Foreskin keratinocyte (primary cell): ENCODE measurements at places on chromosomes 4 and X. TPM values are rescaled to one million over a fixed set of nuclear protein-coding genes. Genes with fewer than 3 reads are reported as not detected.

DNA sequence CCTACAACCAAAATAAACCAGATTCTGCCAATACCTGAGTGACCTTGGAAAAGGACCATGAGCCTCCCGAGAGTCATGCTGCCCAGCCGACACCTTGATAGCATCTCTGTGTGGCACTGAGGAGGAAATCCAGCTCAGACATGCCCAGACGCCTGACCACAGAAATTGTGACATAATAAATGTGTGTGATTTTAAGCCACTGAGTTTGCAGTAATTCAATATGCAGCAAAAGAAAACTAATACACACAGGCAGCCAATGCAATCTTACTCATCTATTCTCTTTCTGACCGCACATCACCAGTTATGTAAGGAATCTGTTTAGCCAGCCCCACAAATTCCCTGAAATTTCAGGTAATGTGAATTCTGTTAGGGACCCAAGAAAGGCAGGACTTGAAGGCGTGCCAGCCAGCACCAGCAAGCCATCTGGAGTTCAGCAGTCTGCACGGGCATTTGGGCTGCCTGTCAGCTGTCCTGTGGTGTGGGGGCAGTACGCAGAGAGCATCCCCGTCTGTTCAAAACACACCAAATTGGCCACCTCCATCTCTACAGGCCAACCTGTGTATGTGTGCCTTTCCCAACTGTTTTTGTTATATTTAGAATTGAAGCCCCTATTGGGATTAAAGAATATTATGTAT is 176.4 kb downstream of the NLGN4X start:
- peak; percentile 48 for DNase-seq

The SULT1B1 gene
- total RNA-seq, result 0.07 and 2.5 TPM in 2 replicates

DNA sequence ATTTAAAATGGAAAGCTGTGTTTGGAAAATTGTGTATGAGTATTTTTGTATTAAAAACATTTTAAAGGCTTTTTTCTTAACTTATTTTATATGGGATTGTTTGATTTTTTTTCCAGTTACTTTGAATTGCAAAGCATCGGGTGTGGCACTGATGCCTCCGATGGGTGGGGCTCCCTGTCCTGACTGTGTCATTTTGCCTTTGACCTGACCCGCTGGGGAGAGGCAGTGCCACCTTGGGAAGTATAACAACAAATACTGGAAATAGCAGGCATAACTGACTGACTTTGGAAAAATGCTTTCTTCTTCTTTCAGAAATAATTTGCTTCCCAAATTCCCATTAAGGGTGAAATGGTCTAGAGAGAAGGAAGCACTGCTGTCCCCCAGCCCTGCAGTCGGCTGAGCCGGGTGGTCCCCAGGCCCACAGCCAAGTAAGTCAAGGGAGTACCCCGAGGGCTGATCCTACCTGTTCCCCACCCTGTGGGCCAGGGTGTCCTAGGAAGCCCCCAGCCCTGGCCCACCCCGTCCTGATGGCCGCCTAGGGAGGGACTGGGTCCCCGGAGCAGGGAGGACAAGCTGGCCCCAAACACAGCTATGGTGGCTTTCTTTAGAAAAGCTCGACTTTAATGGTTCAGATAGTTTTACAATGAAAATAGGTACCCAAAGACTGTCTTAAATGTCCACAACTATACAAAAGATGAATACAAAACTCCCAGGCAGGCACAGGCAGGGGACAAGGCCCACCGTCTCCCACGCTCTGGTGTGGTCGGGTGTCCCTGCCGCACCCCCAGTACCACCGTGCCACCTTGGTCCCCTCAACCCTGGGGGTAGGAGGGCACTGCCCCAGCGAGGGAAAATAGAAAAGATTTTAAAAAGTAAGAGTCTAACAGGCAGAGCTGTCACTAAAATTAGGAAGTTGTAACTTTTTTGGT is 26.4 kb downstream of the NELFA start:
- no peak for DNase-seq

The XPNPEP2 gene
- total RNA-seq, result not detected in 2 replicates

GRCh38 chr4:94508296-94508695 is 56.6 kb downstream of the PDLIM5 start:
- DNase-seq, result no peak

GRCh38 chrX:106931831-106932491 is 11.8 kb downstream of the CLDN2 start:
- no peak for DNase-seq

The BMP3 gene
- not detected in 2 replicates for total RNA-seq

The FAM241A gene
- total RNA-seq, result 2.8 TPM in 2 replicates

The FRMD7 gene
- total RNA-seq, result not detected in 2 replicates

The LRP2BP gene
- total RNA-seq, result 0.14 and 0.24 TPM in 2 replicates

The PNMA6F gene
- not detected in 2 replicates for total RNA-seq

GRCh38 chr4:90603540-90603939 is 476.3 kb downstream of the CCSER1 start:
- DNase-seq, result no peak

GRCh38 chr4:125062115-125063050 is 252.4 kb upstream of the FAT4 start:
- DNase-seq, result no peak

DNA sequence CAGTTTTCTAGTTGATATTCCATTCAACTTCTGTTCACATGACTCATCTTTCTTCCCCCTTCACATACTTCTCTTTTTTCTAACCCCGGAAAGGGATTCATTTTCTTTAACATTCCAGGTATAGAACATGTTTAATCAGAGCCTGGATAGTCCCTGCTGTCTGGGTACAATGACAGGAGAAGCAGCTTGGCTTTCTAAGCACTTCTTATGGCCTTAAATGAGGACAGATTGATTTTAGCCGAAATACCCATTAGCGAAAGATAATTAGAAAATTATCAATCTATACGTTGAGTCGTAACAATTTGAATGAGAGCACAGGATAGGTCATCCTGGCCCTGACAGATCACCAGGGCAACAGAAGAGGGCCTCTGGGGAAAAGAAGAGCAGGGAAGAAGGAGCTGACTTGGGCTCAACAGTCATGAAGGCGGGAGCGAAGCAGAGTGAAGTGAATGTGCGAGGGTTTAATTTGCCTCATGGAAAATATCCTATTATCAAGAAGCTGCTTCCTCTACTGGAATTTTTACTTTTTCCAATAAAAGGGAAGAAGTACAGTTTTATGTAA is 62.2 kb downstream of the PPP1R2C start:
- no peak for DNase-seq

GRCh38 chr4:38563707-38564495 is 100.1 kb upstream of the KLF3 start:
- no peak for DNase-seq

The WFS1 gene
- 9.8 and 11.0 TPM in 2 replicates for total RNA-seq

DNA sequence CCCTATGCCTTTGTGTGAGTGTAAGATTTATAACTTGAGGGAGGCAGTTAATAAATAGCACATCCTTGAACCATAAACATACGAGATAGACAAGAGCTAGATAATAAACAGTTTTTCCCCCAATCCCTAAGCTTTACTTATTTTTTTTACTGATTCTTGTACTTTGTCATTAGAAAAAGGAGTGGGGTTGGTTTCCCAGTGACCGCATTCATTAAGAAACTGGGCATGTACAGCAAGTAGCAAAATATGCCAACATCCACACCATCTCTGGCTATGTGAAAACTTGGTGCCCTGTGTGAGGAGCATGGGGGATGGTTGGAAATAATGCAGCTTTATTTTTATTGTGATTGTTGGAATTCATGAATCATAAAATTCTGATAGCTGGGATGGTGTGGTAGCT is 176.2 kb downstream of the CBR4 start:
- DNase-seq, result no peak

DNA sequence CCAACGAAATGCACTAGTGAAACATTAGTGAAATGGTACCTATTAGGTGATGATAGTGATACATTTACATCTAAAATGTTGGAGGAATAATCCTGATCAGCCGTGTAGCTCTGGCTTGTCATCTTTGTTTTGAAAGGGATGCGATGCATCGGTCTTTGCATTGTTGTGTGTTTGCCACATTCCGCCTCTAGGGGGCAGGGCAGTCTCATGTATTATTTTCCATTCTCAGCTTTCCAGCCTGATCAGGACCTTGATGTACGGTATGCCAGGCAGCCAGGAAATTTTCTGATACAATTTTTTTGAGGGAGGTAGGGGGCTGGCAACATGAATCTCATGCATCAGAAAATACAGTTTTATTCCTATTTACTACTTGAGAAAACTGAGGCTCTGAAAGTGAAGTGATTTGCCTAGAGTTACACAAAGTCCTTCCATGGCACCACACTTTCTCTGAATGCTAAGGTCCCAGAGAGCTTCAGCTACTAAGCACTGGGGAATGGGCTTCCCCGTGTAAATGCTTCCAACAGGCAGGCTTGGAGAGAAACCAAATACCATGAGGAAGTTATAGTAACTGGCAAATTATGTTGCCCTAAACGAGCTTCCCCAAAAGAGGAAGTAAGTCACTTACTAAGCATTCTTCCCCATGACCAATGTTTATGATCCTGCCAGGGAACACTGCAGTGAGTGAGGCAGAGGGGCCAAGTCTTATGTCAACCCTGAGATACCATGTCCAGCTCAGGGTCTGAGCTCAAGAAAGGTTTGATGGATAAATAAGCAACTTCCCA is 31.8 kb upstream of the IQSEC2 start:
- DNase-seq, result peak; percentile 23

- DNase-seq, result no peak
Measured at GRCh38 chr4:26386386-26386785, 65.6 kb downstream of the RBPJ start.

GRCh38 chrX:10172877-10173276 is 16.1 kb downstream of the CLCN4 start:
- DNase-seq, result no peak

DNA sequence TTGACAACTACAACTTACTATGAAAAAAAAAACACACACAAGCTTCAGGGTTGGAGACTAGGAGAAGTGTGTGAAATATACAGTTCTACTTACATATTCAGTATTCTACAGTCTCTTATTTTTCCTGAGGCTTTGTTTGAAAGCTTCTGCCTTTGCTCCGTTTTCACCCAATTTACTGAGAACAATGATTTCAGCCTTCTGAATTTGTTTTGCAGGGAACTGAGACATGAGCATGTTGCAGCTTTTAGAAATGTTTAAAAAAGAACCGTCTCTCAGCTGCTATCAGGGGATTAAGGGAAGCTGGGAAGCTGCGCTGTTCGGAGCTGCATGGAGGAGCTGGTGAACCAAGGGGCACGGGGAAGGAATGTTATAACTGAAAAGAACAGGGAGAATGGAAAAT is 85.7 kb downstream of the QDPR start:
- no peak for DNase-seq

The EDA2R gene
- total RNA-seq, result 1.7 and 2.9 TPM in 2 replicates

The OCIAD1 gene
- 114 and 119 TPM in 2 replicates for total RNA-seq
